ENCODE measurements at places on chromosomes 6 and 20. TPM values are rescaled to one million over a fixed set of nuclear protein-coding genes. Genes with fewer than 3 reads are reported as not detected.
A peak's percentile ranks its signal among the peaks of the same experiment; 100 is the strongest.

DEFB121 gene
- not detected for total RNA-seq

RAET1L gene
- not detected for total RNA-seq

CUL9 gene
- total RNA-seq: 14.1 TPM

HLA-DQA1 gene
- total RNA-seq: not detected

GRCh38 chr20:32631933-32632460 lies 41.7 kb downstream of the C20orf203 start:
- DNase-seq: no peak

DNA sequence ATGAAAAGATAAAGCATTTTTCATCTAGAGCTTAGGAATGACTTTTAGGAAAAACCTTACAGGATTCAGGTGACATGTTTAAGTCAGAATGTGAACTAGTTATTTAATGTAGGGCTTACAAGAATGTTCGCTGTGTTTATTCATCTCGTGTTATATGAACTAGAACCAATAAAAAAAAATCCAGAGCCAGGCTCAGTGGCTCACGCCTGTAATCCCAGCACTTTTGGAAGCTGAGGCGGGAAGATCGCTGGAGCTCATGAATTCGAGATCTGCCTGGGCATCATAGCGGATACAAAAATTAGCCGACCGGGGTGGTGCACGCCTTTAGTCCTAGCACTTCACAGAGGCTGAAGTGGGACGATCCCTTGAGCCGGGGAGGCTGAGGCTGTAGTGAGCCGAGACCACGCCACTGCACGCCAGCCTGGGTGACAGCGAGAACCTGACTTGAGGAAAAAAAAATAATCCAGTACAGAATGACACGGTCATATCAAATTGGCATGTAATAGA lies 46.3 kb downstream of the OR2B2 start:
- DNase-seq: peak; percentile 58
